ENCODE measurements at places on chromosomes 12 and 14.

DNA sequence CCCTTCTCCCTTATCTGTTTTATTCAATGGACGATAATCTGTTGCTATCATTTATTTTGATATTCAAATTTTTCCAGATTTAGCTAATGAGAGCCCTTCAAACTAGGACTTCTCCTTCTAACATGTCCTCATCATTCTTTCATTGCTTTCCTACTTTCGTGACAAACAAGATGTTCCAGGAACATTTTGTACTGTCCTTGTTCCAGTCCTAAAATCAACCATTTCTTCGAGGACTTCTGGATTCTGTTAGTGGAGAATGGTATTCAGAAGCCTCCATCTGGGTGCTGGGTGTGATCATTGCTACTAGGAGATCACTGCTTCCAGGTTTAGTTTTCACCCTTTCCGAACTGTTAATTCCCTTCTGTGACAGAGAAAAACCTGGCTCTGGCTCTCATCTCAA, 29.5 kb upstream of the FBXO34 start:
- DNase-seq: peak; percentile 51

GRCh38 chr12:77153706-77154105, 88.3 kb upstream of the E2F7 start:
- no peak for DNase-seq

- DNase-seq: no peak
Measured at GRCh38 chr12:15995801-15996200, 84.7 kb downstream of the DERA start.

DNA sequence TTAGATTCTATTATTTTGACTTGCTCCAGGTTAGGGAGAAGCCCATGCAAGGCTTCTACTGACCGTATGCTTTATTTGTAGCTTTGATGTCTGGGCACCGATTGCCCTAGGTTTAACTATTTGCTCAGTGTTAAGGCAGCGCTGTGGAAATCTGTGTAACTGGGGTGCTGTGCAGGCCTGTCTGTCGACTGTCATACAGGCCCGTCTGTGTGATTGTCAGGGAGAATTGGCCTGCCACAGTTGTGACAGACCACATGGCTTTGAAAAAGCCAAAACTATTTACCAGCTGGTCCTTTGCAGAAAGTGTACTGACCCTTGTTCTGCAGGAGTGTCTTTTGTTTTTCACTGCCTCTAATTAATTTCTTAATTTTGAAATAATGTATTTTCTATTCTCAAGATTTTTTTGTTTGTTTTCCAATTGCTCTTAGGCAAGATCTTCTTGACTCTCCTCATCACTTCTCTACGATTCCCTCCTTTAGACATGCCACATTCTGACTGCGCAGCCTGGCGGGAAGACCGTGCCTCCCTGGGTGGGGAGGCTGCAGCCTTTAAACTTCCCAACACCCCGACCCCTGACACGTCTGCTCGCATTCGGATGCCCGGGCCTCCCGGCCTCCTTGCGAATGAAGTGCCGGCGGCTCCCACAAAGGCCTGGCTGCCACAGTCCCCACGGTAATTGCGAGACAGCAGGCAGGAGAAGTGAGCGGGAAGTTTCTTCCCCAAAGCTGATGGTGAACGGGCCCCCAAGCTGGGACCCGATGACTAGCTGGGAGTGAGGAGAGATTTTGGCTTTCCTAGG, 99.0 kb upstream of the EVL start:
- DNase-seq: no peak

DNA sequence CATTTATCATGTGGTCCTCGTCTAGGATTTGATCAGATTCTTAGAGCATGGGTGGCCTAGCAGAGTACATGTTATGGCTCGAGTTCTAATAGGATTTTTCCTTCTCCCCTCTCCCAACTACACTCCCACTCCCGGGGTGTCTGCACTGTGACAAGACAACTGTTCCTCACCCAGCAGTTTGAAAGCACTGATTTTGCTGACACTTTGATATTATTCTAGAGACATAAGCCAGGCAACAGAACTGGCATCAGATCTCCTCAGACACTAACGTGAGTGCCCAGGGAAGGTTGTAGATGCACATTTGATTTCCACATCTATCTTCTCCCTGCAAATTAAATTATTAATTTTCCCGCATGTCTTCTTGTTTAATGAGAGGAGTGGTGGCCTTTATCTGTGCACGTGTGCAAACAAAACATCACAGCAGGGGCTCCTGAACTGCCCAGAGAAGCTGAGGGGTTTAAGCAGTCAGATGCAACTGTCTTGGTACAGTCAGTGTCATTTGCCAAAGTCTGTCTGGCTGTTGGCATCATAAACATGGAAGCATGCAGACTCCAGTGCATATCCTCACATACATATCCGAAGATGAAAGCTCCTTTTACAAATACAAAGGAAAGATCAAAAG, 491.8 kb downstream of the NPAS3 start:
- no peak for DNase-seq

DNA sequence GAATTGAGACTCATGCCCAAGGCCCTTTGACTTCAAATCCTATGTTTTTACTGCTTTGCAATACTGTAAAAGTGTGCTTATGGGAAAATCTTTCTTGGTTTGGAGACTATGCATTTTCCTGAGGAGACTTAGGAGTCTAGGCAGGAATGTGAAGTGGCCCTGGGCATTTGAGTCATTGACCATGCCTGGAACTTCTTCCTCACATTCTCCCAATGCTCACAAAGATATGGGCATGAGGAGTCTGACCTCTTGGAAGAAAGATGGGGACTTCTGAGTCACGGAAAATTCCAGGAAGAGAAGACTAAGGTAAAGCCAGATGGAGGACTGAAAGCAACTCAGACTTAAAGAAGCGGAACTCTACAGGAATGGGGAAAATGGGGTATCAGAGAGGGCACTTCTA, 38.2 kb upstream of the ZNF641 start:
- no peak for DNase-seq

- DNase-seq: no peak
Measured at GRCh38 chr12:49942921-49943624, 7.5 kb upstream of the AQP2 start.

DNA sequence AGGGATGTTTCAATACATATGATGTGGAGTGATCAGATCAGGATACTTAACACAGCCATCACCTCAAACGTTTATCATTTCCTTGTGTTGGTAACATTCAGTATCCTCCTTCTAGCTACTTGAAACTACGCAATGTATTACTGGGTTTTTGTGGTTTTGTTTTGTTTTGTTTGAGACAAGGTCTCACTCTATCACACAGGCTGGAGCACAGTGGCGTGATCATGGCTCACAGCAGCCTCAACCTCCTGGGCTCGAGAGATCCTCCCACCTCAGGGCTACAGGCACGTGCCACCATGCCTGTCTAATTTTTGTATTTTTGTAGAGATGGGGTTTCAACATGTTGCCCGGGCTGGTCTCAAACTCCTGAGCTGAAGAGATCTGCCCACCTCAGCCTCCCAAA, 70.2 kb upstream of the BCL11B start:
- DNase-seq: no peak

DNA sequence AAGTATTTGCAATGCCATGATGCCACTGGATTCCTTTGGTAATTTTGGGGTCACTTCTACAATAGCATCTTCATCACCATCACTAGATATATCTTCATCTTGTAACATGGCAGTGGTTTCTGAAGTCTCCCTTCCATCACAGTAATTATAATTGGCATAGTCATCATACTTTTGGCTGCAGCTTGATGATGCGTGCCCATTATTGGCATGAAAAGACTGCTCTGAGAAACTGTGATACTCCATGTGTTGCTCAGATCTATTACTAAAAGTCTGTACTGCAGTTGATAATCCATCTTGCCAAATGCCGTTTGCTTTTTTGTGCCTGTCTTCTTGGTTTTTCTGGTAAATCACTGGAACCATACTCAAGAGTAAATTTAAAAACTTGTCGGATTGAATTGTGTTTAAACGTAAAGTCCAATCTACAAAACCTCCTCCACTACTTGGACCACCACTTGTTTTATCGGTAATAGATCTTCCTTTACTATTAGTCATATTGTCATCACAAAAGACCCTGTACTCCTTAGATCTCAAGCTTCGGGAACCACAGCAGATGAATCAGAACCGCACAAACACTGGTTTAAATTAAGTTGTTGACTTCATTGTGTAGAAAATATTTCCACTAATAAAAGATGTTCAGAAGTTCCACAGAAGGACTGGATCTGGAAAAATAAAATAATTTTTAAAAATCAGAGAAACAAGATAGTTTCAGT, 29.9 kb downstream of the SLC41A2 start:
- no peak for DNase-seq

GRCh38 chr12:114711689-114712152, 27.7 kb upstream of the TBX3 start:
- no peak for DNase-seq

DNA sequence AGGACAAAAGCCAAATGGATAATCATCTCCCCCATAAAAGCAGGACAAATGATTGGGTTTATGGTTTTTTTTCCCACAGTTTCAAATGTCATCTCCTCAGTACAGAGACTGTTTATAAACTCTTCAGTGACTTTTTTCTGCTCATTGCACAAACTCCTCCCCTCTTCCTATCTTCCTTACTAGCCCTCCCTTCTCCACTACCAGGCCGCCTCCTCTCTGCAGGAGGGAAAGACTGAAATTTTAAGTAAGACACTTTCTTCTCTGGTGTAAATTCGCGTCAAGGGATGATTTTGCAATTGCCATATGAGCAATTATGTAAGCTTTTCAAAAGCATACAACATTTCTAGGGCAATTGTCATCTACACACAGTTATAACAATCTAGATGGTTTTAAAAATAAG, 37.0 kb downstream of the BTG1 start:
- no peak for DNase-seq

DNA sequence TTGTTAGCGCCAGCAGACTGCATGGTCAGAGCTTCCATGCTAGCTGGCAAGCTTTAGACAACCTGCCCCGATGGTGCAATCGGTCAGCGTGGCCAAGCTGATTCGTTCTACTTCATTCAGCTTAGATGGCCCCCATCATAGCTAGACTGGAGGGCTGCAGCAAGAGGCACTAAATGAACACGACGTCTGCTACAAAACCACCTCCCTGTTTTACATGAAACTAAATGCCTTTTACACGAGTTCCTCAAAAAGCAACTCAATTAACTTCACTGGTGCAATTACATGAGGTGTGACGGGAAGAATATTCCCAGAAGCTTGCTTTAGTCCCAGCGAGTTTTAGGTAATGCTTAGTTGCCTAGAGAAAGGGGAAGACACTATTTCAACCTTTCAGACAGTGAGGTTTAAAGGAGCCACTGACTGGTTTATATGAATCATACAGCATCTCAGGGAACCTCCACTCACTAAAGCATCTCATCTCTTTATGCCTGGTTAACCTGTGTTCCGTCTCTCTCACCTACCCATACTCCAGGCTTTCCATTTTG, 8.4 kb downstream of the NIN start:
- DNase-seq: no peak

- peak; percentile 33 for DNase-seq
Measured at GRCh38 chr12:132761032-132761920, at the start of gene ANKLE2. TSS of gene ANKLE2 (minus strand) at chr12:132761832. CDS start at chr12:132761798, 34 bp downstream.

DNA sequence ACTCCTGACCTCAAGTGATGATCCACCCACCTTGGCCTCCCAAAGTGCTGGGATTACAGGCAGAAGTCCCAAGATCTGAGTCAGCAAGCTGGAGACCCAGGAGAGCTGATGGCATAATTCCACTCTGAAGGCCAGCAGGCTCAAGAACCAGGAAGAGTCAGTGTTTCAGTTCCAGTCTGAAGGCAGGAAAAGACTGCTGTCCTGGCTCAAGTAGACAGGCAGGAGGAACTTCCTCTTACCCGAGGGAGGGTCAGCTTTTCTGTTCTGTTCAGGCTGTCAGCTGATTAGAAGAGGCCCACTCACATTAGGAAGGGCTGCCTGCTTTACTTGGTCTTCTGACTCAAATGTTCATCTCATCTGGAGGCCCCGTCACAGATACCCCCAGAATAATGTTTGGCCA, 206.0 kb upstream of the MYL2 start:
- DNase-seq: no peak

- DNase-seq: no peak
Measured at GRCh38 chr12:6324936-6325750, 14.7 kb downstream of the PLEKHG6 start.

DNA sequence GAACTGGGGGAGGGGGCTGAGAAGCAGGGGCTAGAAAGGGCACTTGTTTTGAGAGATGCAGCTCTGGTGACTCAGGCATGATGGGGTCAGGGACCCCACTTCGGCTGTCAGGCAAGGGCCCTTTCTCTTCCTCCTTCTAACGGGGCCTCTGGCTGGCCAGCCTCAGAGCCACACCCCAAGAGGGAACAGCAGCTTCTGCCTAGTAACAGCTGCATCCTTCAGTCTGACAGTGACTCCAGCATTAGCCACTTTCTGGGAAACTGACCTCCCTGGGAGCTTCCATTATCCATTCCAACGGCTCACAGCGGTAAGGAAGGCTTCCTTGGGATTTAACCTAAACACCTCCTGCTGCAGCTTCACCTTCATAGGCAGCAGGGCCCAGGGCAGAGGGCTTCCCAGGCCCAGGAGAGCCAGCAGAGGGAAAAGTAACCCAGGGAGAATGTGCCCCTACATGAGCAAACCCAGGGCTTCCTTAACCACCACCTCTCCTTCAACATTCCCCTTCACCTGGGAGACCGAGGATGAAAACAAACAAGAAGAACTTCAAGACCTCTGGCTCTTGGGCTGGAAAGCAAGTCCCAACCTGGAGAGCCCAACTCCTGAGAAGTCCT, 2.7 kb downstream of the NCKAP5L start:
- DNase-seq: no peak

GRCh38 chr12:53005215-53005985, 856 bp upstream of the EIF4B start:
- peak; percentile 35 for DNase-seq

GRCh38 chr12:1566449-1567135, 27.8 kb downstream of the FBXL14 start:
- no peak for DNase-seq

DNA sequence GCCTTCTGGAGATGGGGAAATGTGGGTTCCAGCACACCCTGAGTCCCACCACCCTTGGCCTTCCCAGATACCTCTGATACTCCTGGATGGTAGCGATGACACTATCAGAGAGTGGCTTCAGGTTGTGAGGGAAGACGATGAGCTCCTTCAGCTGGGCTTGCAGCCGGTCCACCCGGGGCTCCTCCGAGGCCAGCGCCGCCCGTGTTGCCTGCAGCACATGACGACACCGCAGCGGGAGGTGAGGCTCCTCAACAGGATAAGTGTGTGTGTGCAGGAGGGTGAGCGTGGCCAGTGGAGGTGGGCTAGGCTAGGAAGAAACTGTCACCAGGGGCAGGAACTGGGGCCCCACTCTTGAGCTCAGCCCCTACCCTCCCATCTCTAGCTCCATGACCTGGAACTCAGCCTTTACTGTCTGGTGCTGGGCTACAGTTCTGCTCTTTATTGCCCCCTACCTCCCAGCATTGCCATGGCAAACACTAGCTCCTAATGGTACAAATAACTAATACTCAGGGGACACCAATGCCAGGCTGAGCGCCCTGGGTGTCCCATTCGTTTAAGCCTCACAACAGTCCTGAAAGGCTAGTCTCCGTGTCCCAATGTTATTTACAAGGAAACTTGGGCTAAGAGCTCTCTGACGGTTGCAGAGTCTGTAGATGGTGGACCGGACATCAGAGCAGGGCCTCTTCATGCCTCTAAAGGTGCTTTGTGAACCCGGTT, 64.1 kb downstream of the SYNE3 start:
- DNase-seq: peak; percentile 43
